Keratinocyte (primary cell): ENCODE measurements at places on chromosomes 11 and 22. TPM values are rescaled to one million over a fixed set of nuclear protein-coding genes. Genes with fewer than 3 reads are reported as not detected.

GRCh38 chr11:118095493-118095892 lies 8.7 kb upstream of the SMIM35 start:
- peaks cover 8% of the 10 kb centered on the region for H3K4me1 ChIP-seq
- no peaks in the 10 kb centered on the region for H3K27me3 ChIP-seq
- H3K4me3 ChIP-seq = no peak overlapping the region

DNA sequence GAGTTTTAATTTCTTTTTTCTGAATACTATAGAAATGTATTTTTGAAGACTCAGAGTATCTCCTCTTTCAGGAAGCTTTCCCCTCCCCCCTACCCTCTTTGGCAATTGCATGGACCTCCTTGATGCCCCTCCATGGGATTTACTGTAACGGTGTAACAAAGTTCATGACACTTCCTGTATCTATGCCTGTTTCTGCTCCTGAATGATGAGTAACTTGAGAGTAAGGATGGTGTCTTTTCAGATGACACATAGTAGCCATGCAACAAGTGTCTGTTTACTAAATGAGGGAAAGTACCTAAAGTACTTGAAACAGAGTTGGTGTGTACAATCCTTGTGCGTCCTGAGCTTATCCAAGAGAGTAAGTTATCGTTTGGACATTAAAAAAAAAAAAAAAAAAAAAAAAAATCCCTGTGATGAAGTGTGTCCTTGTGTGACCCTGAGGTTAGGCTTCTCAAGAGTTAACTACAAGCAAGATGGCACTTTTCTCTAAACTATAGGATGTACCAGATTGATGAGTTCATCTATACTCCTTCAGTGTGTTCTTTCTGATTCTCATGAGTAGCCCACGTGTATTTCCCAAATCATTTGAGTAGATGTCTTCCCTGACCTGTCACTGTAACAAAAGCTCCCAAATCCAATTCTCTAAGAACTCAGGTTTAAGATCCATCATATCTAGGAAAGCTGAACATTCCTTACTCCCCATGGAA lies 7.4 kb downstream of the ETS1 start:
- H3K4me1 ChIP-seq = no peaks in the 10 kb centered on the region
- no peak overlapping the region for H3K4me3 ChIP-seq
- H3K27ac ChIP-seq = no peak overlapping the region
- H3K27me3 ChIP-seq = no peaks in the 10 kb centered on the region
- no peak for DNase-seq
- no peaks in the 10 kb centered on the region for H3K36me3 ChIP-seq

GRCh38 chr11:99238401-99238800 lies 217.7 kb downstream of the CNTN5 start:
- no peaks in the 10 kb centered on the region for H3K36me3 ChIP-seq
- no peaks in the 10 kb centered on the region for H3K4me1 ChIP-seq
- H3K27ac ChIP-seq = no peak overlapping the region
- DNase-seq = no peak
- H3K4me3 ChIP-seq = no peak overlapping the region
- H3K27me3 ChIP-seq = no peaks in the 10 kb centered on the region

GRCh38 chr22:30104501-30105156 lies 24.4 kb downstream of the HORMAD2 start:
- DNase-seq = no peak
- no peaks in the 10 kb centered on the region for H3K4me1 ChIP-seq
- H3K4me3 ChIP-seq = no peak overlapping the region
- no peaks in the 10 kb centered on the region for H3K36me3 ChIP-seq
- H3K27me3 ChIP-seq = no peaks in the 10 kb centered on the region

DNA sequence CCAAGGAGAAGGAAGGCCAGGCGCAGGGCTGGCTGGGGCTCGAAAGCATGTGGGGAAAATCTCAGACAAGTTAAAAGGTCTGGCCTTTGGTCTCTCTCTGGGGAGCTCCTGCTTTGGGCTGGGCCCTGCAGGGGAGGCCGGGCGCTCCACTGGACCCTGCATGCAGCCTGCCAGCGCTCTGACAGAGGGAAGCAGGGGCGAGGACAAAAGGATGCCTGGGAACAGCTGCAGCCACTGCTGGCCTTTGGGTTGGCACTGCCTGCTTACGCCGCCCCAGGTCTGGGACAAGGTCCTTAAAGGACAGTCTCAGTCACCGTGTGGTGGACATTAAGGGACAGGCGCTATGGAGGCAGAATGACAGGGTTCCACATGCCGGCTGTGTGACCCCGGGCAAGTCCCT lies 56.4 kb upstream of the TTLL12 start:
- no peak for DNase-seq
- no peak overlapping the region for H3K4me3 ChIP-seq
- no peaks in the 10 kb centered on the region for H3K36me3 ChIP-seq
- no peaks in the 10 kb centered on the region for H3K4me1 ChIP-seq
- H3K27me3 ChIP-seq = peaks cover 19% of the 10 kb centered on the region

The LIF gene
- polyA plus RNA-seq = 1.2 to 14.3 TPM (median 3.1 TPM) in 3 replicates

DNA sequence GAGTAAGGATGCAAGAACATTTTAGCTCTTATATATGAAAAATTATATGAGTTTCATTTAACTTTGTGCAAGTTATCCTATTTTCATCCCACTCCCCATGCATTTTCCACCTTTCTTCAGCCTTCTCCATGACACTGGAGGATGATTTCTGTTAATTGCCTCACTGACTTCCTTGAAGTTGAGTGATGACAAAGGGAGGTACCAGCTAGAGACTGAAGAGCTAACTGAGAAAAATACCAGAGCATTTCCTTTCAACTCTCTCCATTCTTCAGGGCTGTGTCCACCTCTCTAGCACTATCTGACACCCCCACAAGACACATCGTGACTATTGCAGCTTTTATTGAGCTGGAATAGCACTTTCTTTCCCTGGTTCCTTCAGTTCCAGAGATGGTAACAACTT lies 711.6 kb upstream of the LRRC4C start:
- H3K27me3 ChIP-seq = no peaks in the 10 kb centered on the region
- no peak for DNase-seq
- no peak overlapping the region for H3K4me3 ChIP-seq
- H3K36me3 ChIP-seq = no peaks in the 10 kb centered on the region
- no peak overlapping the region for H3K27ac ChIP-seq

The APOL5 gene
- not detected in 3 replicates for polyA plus RNA-seq

DNA sequence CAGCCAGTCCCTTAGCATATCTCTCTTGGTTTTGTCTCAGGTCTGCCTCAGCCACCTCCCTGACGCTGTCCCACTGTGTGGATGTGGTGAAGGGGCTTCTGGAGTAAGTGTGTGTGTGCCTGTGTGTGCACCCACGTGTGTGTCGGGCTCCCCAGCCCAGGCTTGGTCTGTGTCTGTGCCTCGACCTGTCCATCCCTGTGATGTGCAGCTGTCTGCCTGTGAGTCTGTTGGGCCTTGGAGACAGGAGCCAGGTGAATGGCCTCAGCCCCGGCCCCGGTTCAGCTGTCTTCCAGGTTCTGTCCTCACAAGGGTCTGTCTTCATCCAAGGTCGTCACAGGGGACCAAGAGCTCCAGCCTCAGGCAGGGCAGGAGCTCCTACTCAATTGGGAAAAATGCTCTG lies 9.8 kb downstream of the ATG16L2 start:
- no peaks in the 10 kb centered on the region for H3K27me3 ChIP-seq
- no peak overlapping the region for H3K27ac ChIP-seq
- DNase-seq = no peak
- H3K36me3 ChIP-seq = peaks cover 7% of the 10 kb centered on the region
- H3K4me1 ChIP-seq = peaks cover 20% of the 10 kb centered on the region
- H3K4me3 ChIP-seq = no peak overlapping the region

DNA sequence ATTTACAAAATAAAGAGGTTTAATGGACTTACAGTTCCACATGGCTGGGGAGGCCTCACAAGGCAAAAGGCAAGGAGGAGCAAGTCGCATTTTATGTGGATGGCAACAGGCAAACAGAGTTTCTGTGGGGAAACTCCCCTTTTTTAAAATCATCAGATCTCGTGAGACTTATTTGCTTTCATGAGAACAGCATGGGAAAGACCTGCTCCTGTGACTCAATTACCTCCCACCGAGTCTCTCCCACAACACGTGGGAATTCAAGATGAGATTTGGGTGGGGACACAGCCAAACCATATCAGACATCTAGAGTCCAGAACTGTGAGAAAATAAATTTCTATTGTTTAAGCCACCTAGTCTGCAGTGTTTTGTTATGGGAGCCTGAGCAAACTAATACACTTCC lies 80.8 kb downstream of the ME3 start:
- H3K36me3 ChIP-seq = no peaks in the 10 kb centered on the region
- H3K4me3 ChIP-seq = no peak overlapping the region

- H3K4me1 ChIP-seq = no peaks in the 10 kb centered on the region
- H3K36me3 ChIP-seq = no peaks in the 10 kb centered on the region
- DNase-seq = no peak
- H3K4me3 ChIP-seq = no peak overlapping the region
Observed at GRCh38 chr11:117752071-117752470, 44.9 kb downstream of the DSCAML1 start.

DNA sequence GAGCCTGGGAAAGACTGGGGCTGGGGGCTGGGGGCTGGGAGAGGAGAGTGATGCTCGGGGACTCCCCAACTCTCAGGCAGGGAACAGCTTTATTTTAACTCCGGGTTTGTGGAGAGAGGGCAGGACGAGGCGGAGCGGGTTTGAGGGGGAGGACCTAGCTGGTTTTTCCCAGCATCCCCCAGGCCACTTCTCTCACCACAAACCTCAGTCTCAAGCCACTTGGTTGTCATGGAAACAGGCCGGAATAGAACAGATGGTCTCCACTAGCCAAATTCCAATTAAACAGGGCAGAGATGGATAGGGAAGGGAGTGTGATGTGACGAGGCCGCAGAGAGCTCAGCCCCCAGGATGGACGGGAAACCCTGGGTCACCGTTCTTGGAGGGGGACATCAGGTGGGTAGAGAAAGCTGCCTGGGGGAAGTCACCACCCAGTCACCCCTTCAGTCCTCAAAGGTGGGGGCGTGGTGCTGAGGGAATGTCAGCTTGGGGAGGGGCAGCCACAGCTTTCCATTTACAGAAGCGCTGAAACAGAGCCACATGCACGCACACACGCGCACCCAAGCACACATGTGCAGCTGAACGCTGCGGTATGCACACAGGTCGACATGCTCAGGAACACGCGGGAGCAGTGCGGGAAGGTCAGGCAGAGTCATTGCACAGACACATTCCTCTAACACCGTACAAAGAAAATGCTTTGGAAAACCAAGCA lies 19.2 kb downstream of the NECTIN1 start:
- no peak overlapping the region for H3K4me3 ChIP-seq
- peaks cover 17% of the 10 kb centered on the region for H3K4me1 ChIP-seq
- H3K36me3 ChIP-seq = peaks cover 29% of the 10 kb centered on the region
- DNase-seq = no peak
- H3K27me3 ChIP-seq = no peaks in the 10 kb centered on the region
- H3K27ac ChIP-seq = no peak overlapping the region

GRCh38 chr11:26778000-26778757 lies 56.3 kb upstream of the SLC5A12 start:
- H3K27me3 ChIP-seq = no peaks in the 10 kb centered on the region
- H3K27ac ChIP-seq = no peak overlapping the region
- peaks cover 5% of the 10 kb centered on the region for H3K4me1 ChIP-seq
- no peak overlapping the region for H3K4me3 ChIP-seq

DNA sequence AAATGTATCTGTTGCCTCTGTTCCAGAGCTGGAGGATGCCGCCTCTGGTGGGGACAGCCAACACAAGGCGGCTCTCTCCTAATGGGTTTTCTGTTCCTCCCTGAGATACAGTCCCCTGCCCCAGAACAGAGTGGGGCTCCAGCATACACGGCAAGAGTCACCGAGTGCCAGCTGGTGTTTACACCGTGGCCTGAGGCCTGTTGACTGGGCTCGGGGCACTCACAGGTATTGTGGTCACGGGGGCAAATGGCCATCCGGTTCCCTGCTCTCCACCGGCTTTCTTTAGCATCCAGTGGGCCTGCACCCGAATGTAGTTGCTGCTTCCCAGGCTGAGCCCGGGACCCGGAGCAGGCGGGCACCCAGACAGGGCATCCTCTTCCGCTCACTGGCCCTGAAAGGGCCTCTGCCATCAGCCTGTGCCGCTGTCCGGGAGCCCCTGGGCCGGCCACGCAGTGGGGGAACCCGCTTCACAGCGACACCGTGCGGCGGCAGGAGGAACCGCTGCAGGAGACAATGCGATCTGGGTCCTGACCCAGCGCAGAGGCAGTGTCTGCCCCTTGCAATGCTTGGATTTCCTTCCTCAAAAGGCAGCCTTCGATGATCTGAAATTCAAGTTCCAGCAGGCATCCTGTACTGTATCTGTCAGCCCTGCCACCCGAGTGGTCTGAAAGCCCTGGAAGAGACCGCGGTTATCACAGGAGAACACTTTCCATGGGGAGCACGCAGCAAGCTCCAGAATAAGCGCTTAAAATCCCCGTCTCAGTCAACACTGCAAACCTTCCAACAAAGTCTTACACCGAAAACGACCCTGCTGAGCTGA lies 859 bp upstream of the KRTAP5-5 start:
- DNase-seq = no peak
- H3K36me3 ChIP-seq = no peaks in the 10 kb centered on the region
- H3K4me3 ChIP-seq = no peak overlapping the region
- H3K4me1 ChIP-seq = no peaks in the 10 kb centered on the region
- no peak overlapping the region for H3K27ac ChIP-seq

The SAA4 gene
- 0.17 TPM in 1 of 3 replicates, not detected in the others for polyA plus RNA-seq

- H3K27me3 ChIP-seq = no peaks in the 10 kb centered on the region
- no peak for DNase-seq
- peaks cover 41% of the 10 kb centered on the region for H3K4me1 ChIP-seq
- H3K27ac ChIP-seq = no peak overlapping the region
- no peak overlapping the region for H3K4me3 ChIP-seq
Observed at GRCh38 chr11:12198251-12199222, 88.1 kb downstream of the MICAL2 start.

DNA sequence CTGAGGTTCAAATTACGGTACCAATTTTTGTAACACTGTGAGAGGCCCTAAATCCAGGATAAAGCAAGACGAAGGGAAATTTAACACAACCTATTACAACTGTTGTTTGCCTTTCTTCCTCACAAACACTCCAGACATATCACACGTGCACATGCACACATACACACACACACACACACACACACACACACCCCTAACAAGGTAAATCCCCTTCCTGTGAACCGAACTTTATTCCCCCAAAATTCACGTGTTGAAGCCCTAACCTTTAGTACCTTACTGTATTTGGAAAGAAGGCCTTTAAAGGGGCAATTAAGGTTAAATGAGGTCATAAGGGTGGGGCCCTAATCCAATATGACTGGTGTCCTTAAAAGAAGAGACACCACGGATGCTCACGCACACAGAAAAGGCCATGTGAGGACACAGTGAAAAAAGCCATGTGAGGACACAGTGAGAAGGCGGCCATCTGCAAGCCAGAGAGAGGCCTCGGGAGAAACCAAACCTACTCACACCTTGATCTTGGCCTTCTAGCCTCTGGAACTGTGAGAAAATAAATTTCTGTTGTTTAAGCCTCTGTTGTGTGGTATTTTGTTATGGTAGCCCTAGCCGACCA lies 1.8 kb downstream of the SERGEF start:
- DNase-seq = no peak
- peaks cover 10% of the 10 kb centered on the region for H3K4me1 ChIP-seq
- H3K36me3 ChIP-seq = no peaks in the 10 kb centered on the region
- H3K27me3 ChIP-seq = peaks cover 3% of the 10 kb centered on the region

DNA sequence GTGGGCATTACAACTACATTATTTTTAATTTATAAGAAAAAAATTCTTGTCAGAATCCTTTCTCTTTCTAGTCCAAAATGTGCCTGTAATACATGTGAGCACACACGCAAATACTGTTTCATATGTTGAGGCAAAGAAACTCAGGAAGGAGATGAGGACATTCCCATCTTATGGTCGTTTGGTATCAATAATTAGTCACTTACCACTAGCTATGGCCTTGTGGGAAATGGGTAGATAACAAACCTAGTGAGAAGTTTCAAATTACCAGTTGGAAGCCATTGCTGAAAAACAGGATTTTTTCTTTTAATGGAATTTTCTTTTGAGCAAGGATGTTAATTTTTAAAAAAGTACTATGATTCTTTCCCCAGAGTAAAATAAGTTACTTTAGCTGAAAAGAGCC lies 25.7 kb downstream of the AMOTL1 start:
- H3K36me3 ChIP-seq = peaks cover 33% of the 10 kb centered on the region
- no peak overlapping the region for H3K4me3 ChIP-seq
- peak overlapping the region; percentile 22 for H3K27ac ChIP-seq
- H3K27me3 ChIP-seq = no peaks in the 10 kb centered on the region
